ENCODE measurements at places on chromosomes 2 and 18.

GRCh38 chr2:237045449-237045848 is 40.2 kb upstream of the COPS8 start:
- no peak for DNase-seq

GRCh38 chr18:55589625-55590291 is 1.8 kb upstream of the TCF4 start:
- peak; percentile 69 for DNase-seq

- no peak for DNase-seq
Observed at GRCh38 chr18:25587545-25587944, 235.6 kb upstream of the ZNF521 start.

GRCh38 chr2:1988049-1988448 is 243.7 kb upstream of the PXDN start:
- no peak for DNase-seq

DNA sequence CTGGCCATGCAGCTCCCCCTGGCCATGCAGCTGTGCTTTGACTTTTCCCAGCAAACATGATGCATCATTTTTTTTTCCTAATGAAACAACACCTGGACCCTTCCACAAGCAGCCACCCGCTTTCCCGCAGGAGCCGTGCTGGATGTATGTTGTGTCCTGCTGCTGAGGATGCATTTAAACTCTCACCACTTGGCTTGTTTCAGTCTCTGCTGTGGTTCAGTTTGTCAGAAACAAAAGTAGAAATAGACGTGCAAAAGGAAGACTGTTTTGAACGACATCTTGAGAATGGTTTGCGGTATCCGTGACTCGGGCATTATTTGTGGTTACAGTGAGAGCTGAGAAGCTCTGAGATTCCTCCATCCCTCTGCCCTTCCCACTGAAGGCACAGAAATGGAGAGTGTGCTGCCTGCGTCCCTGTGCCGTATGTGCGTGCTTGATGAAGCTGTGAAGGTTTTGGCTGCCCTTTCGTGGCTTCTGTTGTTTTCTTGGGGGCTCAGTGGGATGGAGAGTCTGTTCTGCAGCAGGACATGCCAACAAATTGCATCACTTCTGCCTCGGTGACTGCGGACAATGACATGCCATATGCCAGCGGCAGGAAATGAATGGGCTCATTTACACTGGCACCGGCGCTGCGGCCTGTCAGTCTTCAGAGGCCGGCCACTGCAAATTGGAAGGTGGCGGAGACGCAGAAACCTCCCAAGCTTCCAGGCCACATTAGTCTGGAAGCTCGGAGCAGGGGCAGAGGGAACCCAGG is 417.7 kb upstream of the SALL3 start:
- no peak for DNase-seq

DNA sequence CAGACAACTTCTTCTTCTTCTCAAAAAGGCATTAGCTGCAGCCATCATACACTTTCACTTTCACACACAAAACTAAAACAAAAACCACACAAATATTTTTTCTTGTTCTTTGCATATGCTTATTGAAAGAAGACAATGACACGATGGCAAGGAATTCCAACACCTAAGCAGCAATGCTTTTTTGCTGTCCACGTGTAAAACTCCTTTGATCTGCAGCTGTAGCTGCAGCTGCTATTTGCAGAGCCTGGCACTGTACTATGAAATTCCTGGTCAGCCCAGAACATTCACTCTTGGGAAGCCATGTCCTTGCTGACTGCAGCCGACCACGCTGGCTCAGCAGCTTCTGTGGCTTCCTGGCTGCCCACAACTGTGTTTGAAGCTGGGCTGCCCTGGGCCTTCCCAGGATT is 316.2 kb downstream of the CDH2 start:
- no peak for DNase-seq

DNA sequence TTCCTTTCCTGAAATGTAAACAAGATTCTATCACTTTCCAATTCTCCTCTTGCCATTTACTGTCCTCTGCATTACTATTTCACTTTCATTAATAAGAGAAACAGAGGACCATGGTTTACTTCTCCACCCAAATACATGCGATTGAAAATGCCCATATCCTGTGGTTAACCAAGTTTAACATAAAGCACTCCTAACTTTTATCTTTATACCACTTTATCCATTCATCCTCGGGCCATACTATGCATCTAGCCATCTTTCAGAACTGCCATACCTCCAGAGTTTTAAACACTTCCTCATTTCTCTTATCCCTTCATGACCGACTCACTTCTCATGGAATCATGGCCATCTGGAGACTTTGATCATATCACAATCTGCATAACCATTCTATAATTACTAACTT is 1182.3 kb downstream of the CNTNAP5 start:
- no peak for DNase-seq

DNA sequence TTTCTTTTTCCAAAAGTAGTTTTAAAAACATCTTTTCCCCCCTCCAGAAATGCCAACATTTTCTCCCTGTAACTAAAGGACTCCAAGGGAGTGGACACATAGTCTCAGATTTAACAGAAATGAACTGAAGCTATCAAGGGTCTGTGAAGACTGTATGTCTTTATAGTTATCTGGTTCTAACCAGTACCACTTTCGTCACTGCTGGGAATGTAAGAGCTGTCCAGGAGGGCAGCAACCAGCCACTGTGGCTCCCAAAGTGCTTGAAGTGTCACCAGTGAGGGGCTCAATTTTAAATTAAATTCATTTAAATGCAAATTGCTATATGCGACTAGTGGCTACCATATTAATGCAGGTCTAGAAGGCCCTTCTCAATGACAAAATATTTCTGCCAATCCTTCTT is 15.0 kb downstream of the RNF149 start:
- no peak for DNase-seq

GRCh38 chr2:39175026-39175812 is 54.4 kb upstream of the SOS1 start:
- no peak for DNase-seq

- no peak for DNase-seq
Observed at GRCh38 chr2:173982918-173983317, 17.7 kb upstream of the SP3 start.

DNA sequence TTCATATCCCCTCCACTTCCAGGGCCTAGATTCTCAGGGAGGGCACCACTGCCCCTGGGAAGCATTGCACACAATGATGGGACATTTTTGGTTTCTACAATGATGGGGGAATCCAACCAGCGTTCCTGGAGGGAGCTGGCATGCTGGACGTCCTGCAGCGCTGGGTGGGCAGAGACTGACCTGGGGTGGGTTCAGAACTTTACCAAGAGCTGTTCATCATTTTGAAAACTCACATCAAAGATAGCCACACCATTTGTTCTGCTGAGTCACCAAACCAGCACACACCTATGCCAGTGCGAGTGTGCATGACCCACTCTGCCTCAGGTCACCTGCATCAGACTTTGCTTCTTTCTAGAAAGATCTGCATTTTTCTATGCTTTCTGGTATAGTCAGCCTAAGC is 14.1 kb upstream of the ARMC9 start:
- no peak for DNase-seq

- no peak for DNase-seq
Observed at GRCh38 chr18:23213200-23213599, 77.9 kb downstream of the CABLES1 start.

GRCh38 chr2:232551250-232551638 is 755 bp downstream of the EIF4E2 start:
- no peak for DNase-seq

- no peak for DNase-seq
Observed at GRCh38 chr2:175606010-175606841, 395.8 kb downstream of the LNPK start.

- DNase-seq = no peak
Observed at GRCh38 chr18:60248336-60249330, 123.9 kb downstream of the MC4R start.

DNA sequence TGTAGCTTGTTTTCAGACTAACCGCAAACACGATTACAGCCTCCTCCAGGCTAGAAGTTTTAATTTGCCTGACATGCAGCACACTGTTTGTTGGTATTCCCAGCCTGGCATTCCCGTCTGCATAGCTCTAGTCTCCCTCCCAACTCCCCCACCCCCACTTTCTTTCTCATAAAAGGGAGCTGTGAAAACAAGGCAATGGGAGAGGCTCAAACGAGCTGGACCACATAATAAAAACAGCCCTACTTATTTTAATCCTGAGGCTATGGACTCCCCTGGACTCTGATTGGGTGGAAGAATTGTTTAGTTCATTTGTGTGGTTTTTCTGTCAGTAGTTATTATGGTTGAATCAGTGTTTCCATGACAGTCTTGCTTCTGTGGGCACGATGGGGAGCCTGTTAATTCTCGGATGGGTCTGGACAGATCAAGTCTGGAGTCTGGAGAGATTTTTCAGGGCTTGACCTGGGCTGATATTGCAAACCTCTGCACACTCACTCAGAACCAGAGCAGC is 1.2 kb downstream of the STON1 start:
- DNase-seq = no peak

- DNase-seq = no peak
Observed at GRCh38 chr2:128727404-128727803, 408.7 kb upstream of the HS6ST1 start.

GRCh38 chr2:1907291-1907690 is 163.0 kb upstream of the PXDN start:
- no peak for DNase-seq

DNA sequence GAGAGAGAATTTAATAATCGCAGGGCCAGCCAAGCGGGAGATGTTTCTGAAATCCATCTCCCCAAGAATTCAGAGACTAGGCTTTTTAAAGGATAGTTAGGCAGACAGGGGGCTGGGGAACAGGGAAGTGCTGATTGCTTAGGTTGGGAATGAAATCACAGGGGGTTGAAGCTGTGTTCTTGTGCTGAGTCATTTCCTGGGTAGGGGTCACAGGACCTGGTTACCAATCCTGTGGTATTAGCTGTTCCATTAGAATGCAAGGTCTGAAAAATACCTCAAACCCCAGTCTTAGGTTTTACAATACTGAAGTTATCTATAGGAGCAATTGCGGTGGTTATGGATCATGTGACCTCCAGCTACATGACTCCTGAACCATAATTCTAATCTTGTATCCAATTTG is 4.6 kb downstream of the SP140 start:
- DNase-seq = no peak

GRCh38 chr2:54966165-54966832 is 84.0 kb downstream of the RTN4 start:
- no peak for DNase-seq

DNA sequence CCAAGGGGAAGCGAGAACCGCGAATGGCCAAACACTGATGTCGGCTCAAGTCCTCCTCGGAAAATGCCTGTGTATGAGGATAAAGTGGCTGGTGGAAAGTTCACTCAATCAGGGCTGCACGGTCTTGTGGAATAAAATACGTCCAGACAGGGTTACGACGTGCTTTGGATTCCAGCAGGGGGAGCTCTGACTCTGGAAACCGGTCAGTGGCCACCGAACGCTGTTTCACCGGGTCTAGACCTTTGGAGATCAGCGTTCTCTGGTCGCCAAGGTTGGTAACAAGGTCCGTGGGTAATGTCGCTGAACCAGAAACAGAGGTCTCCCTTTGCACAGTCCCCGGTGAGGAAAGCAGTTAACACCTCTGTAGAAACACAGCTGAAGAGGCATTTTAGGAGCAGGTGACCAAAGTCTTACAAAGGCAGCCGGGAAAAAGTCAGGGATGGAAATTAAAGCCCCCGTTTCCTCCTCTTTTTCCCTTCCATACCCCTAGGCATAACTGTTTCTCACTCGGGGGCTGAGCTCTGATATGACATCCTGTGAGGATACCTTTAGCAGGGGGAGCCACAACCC is 47.8 kb downstream of the CDCA7 start:
- peak; percentile 71 for DNase-seq

GRCh38 chr2:95539836-95540235 is 52.0 kb upstream of the TRIM43 start:
- DNase-seq = no peak

DNA sequence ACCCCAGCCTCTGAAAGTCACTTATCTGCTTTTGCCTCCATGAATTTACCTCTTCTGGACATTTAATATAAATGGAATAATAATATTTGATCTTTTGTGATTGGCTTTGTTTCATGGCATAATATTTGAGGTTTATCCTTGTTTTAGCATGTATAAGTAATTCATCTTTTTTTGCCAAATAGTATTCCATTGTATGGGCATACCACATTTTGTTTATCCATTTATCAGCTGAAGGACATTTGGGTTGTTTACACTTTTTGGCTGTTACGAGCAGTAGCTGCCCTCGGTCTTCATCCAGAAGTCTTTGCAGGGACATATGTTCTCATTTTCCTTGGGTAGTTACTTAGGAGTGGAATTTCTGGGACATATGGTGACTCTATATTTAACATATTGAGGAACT is 53.0 kb upstream of the SMIM21 start:
- no peak for DNase-seq

DNA sequence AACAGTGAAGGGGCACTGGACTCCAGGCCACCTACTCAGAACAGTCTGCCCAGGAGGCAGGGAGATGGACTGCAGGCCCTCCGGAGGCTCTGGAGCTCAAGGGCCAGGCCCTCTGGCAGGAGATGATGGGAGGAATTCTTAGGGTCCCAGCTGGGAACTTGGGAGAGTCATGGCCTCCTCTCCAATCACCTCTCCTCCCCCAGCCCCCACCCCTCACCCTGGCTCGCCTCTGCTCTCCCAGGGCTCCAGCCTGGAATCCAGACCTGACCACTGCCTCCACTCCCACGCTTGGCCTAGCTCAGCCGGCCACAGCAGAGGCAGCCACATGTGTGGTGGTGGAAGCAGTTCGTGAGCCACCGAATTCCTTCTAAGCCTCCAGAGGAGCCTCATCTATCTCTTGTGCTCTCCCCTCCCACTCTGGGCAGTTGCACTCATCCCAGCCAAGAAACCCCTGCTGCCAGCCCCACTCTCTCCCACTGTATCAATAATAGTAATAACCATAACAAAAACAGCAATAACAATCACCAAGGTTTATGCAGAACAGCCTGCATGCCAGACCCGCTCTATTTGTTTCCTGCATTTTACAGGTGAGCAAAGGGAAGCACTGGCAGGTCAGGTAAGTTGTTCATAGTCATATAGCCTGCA is 67.4 kb downstream of the TNS1 start:
- no peak for DNase-seq

- DNase-seq = no peak
Observed at GRCh38 chr2:10860081-10860813, 47.7 kb upstream of the PDIA6 start.

- no peak for DNase-seq
Observed at GRCh38 chr2:235836491-235836911, 331.7 kb downstream of the GBX2 start.

DNA sequence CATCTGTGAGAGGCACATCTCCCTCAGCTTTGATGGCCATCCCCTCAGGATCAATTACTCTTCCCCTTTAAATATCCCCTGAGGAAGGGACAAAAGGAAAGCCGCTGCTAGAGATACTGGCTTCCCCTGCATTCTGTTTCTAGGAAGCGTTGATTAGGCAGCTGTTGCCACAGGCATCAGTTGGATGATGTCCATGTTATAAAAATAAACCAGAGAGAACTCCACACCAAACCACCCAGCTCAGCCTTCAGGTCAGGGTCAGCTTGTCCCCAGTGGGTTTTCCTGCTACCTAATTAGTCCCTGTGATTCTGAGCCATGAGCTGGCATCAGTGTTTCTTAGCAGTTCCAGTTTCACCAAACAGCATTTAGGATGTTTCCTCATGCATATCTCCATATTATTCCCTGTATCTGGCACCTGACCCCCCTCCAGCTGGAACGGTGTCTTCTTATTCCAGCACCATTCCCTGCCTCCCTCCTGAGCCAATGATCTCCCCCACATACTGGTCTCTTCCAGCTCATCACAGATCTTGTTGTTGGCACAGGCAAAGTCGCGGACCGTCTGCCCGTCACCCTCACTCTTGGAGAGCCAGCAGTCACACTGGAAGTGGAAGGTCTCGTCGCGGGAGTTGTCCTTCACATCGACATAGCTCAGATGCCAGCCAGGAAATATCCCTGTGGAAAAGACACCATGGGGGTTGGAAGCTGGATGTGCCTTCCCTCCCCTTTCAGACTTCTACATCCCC is 168.4 kb downstream of the LOXHD1 start:
- DNase-seq = no peak

All from activated CD4-positive, alpha-beta T cell treated with anti-CD3 and anti-CD28 coated beads, Interleukin-2, amount 50 U/mL, for 48 hours (primary cell).